ENCODE measurements at places on chromosomes 5 and 9.

GRCh38 chr9:112120439-112120925 is 54.6 kb downstream of the SUSD1 start:
- no peak for DNase-seq

- no peak for DNase-seq
These were observed 42.1 kb upstream of the OLFM1 start for GRCh38 chr9:135045264-135045927.

- peak; percentile 15 for DNase-seq
These were observed 64.7 kb downstream of the FRMD3 start for GRCh38 chr9:83473488-83473971.

GRCh38 chr9:128276574-128277270 is 646 bp downstream of the SWI5 start:
- no peak for DNase-seq

DNA sequence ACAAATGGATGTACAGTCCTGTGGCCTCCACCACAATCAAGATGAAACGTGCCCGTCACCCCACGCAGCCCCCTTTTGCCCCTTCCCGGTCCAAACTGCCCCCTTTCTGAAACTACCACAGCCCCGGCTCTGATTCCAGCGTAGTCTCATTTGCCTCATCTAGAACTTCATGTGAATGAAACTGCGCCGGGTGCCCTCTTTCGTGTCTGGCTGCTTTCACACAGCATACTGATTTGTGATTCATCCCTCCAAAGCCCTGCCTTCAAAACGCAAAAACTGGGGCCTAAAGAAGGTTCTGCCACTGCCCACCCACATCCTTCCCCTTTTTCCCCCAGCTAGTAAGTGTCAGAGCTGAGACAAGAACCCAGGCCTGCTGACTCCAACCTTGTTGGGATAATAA is 31.5 kb upstream of the NCS1 start:
- peak; percentile 95 for DNase-seq

GRCh38 chr9:34689116-34689470 is 2.0 kb downstream of the CCL19 start:
- no peak for DNase-seq

DNA sequence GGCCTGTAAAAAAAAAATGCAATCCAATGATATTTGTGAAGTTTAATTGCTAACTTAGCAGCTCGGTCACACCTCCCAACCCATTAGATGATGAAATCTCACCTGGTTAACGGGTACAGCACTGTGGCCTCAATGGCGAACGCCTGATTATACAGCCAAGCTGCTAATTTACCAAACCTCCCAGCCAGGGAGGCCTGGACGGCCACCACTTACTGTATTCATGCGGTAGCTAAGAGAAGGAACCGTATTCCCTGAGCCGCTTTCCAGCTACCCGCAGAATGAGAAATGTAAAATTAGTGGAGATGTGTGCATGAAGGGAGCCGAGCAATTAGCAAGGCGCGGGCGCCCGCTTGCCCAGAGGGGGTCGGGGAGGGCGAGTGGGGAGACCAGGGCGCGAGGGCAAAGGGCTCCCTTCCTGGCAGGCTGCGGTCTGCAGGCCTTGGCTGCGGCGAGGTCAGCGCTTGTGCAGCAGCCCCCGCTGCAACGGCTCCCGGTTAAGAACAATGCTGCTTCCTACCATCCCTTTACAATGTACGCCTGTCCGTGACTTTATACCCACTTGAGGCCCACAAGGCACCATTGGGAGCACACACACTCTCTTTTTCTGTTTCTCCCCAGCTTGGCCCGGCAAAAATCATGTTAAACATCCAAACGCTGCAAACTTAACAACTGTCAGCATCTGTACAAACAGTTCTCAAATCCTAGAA is 70.4 kb upstream of the TBCA start:
- no peak for DNase-seq

DNA sequence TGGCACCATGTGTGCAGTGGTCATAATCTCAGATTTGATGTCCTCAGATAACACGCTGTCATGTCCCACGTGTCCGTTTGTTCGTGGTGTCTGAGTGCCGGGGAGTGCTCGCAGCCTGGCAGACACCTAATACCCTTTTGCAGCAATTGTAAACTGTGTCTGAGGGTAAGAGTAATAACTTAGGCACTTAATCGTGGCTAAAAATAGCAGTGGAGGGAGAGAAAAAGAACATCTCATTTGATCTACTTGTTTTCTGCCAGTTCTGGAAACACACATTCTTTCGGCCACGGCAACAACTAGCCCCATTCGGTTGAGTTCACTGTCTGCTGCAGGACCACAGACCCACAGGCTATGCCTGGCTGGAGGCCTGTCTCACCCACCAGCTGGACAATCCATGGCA is 16.5 kb downstream of the ADCY2 start:
- DNase-seq: no peak

GRCh38 chr5:150556106-150556505 is 48.2 kb downstream of the NDST1 start:
- no peak for DNase-seq

GRCh38 chr9:110217656-110218099 is 9.7 kb upstream of the C9orf152 start:
- peak; percentile 54 for DNase-seq

DNA sequence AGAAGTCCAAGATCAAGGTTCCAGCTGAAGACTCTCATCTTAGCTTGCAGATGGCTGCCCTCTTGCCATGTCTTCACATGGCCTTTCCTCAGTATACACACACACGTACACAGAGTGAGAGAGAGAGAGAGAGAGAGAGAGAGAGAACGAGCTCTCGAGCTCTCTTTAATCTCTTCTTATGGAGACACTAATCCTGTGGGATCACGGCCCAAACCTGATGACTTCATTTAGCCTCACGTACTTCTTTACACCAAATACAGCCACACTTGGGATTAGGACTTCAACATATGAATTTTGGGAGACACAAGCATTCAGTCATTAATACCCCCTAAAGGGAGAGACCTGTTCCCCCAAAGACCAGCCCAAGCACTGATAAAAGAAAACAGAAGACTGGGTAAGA is 42.8 kb downstream of the SIL1 start:
- no peak for DNase-seq
